Retinal pigment epithelial cell (primary cell): ENCODE measurements at places on chromosomes 1 and 21.

DNA sequence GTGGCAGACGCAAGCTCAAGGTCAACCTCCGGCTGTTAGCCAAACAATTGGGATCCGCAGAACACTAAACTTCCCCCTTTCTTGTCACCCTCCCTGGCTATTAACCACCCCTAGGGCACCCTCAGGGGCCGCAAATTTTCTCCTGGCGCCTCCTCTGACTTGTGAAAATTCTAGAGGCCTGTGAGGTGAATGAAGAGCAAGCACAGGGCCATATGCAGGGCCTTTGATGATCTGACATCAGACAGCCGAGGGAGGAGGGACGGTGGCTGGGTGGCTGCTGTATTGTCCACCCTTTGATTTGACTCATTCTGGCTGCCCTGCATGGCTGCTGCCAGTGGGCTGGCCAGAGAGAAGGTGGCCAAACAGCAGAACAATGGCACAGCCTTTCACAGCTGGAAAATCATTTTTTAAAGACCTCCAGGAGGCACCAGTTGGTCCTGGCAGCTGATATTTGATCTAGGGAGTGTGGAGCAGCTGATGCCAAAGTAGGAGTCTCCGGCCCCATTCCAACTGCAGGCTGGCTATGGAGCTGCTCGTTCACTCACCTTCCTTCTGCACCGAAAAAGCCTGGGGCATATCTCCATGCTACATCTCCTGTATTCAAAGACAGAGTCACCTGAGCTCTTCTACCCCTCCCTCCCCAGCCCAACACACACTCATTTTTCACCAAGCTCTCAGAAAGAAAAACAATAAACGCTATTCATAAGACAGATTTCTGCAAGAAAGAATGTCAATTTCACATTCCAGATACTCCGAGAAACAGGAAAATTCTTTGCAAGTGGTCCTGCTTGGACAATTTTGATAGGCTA, 44.9 kb upstream of the BARHL2 start:
- no peak for DNase-seq

- no peak for DNase-seq
Observed at GRCh38 chr1:51316113-51316845, 14.1 kb downstream of the TTC39A start.

DNA sequence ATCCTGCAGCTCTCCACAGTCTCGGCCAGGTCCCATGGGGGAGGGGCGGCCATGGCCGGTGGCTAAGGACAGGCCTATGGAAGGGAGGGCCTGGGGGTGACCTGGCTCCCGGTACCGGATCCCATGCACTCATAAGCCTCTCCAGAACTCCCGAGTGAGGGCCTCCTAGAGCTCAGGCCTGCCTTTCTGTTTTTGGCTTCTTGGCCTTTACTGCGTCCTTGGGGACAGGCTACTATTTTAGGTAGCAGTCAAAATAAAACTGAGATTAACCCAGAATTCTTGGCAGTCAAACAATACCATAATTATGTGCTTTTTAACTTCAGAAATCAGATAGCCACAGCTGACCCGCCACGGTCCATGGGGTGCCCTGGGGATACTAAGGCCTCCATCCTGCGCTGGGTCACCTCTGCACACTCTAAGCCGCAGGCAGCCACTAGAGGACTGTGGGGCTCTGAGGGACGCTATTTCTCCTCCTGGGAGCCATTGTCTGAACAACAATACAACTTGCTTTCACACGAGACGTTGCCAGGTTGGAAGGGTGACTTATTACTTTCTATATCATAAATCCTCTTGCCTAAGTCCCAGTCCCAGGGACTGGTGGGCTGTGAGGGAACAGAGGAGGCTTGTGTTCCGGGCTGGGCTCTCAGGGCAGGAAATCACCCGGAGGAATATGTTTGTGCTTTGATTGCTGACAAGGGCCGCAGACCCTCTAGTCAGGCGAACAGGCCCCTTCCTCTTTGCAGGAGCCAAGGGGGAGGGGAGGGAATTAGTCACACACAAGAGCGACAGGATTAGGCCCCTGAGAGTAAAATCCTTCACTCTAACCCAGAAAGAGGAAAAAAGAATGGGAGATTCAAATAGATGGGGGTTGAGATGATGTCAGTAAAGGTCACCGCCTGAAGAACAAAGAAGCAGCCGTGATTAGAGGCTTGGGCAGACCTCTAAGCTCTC, 40.7 kb upstream of the BCAR3 start:
- DNase-seq: no peak

DNA sequence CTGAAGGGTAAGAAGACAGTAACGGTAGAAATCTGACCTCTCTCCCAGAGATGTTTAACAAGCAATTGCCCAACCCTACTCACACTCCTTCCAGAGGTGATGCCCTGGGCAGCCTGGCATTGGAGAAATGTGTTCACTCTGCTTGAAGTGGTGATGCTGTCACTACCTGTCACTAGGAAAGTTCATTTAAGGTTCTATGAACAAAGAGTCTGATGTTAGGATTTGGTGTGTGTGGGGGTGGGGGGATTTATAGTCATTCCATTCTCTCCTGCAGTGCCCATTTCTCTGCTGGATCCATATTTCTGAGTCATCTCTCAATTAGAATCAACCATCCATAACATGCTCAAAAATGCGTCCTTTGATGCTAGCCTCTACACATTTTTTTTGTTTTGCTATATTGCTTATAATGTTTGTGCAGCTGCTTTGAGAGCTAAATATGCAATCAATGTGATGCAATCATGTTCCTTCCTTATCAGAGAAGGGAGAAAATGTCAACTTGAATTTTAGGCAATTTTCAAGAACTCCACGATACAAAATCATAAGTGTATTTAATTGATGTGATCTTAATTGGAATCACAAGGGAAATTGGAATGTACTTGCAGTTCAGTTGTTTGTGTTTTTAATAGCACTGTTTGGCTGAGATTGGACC, 173.9 kb downstream of the DUSP10 start:
- DNase-seq: no peak

GRCh38 chr1:108010581-108010980, 45.6 kb upstream of the VAV3 start:
- DNase-seq: no peak
